ENCODE measurements at places on chromosomes 7 and 10. TPM values are rescaled to one million over a fixed set of nuclear protein-coding genes. Genes with fewer than 3 reads are reported as not detected.

- DNase-seq: no peak
Observed at GRCh38 chr7:158606129-158606528, 18.5 kb upstream of the PTPRN2 start.

GRCh38 chr7:105015390-105015965 lies 1.5 kb downstream of the KMT2E start:
- peak; percentile 34 for DNase-seq

DNA sequence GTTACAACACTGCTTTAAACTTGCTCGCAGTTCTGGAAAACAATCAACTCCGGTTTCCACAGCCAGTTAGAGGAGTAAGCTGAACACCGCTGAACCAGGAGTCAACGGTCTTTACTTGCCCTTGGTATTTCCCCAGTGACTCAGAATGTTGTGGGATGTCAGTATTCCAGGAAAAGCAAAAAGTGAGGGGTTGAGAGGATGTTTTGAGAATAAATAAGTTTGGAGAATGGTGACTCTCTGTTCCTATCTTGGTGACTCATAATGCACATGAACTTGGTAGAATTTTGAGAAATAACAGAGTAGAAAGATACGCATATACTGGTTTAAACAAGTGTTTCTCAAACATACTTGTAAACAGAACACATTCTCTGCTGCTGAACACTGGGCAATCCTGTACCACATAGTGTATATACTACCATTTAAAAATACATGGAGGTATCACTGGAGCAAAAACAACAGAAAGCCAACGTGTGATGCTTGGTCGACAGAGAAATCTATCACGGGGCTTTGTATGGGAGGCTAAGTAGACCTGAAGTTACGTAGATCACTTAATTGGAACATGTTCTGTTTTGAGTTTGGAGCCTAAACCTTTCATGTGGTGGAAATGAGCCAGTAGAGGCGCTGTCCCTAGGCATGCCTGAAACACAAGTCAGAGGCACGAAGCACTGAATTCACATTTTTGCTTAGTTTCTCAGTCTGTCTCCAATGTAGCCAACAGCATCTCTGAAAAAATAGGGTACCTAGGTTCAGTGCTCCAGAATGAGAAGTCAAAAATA lies 534.3 kb downstream of the PARD3 start:
- DNase-seq: no peak

WEE2 gene
- 0.45 TPM for total RNA-seq

GPR26 gene
- 12.0 TPM for total RNA-seq

CFAP46 gene
- total RNA-seq: 5.2 TPM

PIK3AP1 gene
- total RNA-seq: 2.1 TPM

Measured in cerebellum (tissue), 4 donors.